NCI-H1694 (cell line): ENCODE measurements at places on chromosomes 7 and 10.
A peak's percentile ranks its signal among the peaks of the same experiment; 100 is the strongest.

GRCh38 chr7:36287371-36288241, 102.1 kb upstream of the ANLN start:
- DNase-seq, result no peak

DNA sequence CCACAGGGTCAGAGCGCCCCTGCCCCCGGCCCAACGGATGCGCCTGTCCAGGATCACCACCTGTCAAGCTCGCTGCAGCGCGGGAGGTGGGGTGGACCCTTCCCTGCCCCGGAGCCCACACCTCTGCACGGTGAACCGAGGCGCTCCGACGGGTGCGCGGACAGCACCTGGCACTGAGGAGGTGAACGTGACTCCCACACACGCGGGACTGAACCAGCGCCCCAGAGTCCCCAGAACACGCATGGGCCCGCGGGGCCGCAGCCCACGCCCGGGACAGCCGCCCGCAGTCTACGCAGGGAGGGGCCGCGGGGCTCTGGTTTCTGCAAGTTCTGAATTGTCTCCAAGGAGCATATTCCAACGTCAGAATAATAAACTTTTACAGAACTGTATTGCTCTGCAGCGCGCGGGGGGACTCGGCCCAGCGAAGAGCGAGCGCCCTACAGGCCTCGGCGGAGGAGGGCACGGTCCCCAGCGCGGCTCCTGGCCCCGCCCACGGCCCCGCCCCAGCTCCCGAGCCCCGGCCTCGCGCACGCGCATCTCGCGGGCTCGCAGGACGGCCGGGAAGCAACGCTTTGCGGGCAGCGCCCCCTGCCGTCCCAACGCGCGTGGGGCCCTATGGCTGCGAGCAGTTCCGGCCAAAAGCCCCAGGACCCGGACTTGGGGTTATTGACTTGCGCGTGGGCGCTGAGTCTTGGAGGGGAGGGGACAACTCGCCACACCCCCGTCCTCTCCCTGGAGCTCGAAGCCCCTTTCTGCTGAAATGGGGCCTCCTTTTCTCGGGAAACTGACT, 29.7 kb downstream of the OAT start:
- DNase-seq, result peak; percentile 21

DNA sequence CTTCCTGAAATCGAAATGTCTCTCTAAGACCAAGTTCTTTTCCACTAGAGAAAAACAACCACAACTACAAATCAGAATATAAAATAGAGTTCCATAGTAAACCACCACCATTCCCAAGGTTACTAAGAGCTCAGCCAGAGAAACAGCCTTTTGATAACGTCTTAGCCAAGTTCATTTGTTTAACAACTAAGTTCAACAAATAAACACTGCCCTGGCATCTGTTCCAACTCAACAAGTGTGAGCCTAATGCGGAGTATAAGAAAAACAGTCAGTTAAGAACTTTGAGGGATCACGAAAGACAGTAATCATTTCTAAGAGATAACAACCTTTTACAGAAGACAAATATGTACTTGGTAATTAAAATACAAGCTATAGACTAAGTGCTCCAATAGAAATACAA, 77.3 kb downstream of the CALD1 start:
- DNase-seq, result no peak

DNA sequence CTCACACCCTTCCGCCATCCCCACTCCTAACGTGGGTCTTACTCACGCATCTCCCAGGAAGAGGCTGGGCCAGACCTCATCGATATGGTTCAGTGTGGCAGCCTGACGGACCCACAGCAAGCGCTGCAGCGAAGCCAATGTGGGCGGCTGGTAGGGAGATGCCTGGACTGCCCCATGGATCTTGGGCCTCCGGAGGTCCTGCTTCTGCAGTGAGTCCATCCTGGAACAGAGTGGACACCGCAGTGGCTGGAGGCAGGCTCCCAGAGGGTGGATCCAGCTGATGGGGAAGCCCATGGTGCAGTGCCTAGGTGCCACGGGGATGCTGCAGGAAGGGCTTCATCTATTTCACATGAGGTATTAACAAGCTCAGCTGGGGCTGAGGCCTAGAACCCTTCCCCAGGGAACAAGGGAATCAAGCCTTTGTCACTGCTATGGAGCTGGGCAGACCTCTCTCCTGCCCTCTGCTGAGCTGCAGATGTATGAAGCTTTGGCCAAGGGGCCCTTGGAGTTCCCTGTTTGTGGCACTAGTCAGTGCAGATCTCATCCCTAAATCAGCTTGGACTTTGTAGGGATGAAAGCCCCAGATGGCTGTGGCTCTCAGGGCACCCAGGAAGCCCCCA, 13.7 kb upstream of the SAMD8 start:
- DNase-seq, result no peak

- DNase-seq, result no peak
Observed at GRCh38 chr7:115410972-115411686, 489.2 kb downstream of the MDFIC start.

GRCh38 chr10:86779220-86780017, 23.0 kb downstream of the BMPR1A start:
- DNase-seq, result no peak

GRCh38 chr7:114539575-114539974, 125.0 kb downstream of the FOXP2 start:
- peak; percentile 41 for DNase-seq

GRCh38 chr7:123398921-123399320, 135.5 kb downstream of the IQUB start:
- DNase-seq, result no peak

- DNase-seq, result no peak
Observed at GRCh38 chr7:28787106-28787505, 171.0 kb downstream of the TRIL start.

DNA sequence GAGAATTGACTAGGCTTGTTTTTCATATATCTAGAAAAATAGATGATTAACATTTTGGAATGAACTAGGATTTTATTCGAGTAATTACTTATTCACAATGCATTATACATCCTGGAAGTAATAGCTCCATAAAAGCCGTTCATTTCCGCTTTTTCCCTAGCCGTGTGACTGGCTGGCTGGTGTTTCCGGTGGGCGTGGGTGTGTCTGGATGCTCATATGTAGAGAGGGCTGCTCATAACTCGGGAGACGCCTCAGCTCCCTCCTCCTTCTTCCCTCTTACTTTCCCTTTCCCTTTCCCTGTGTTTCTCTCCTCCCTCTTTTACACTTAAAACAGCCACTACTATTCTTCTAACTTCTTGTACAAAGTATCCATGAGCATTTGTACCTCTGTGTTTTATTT, 187.7 kb upstream of the VSTM2A start:
- DNase-seq, result no peak

DNA sequence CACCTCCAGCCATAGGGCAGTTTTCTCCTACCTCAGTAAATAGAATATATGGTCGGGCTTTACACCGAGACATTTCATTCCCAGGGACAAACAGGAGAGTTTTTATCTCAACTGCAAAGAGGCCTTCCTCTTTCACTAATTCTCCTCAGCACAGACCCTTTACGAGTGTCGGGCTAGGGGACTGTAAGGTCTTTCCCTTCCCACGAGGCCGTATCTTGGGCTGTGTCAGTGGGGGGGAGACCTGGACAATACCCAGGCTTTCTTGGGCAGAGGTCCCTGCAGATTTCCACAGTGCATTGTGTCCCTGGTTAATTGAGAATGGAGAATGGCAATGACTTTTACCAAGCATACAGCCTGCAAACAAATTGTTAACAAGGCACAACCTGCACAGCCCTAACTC, 13.2 kb upstream of the ZNF488 start:
- DNase-seq, result no peak

GRCh38 chr10:13470270-13470669, 58.5 kb downstream of the BEND7 start:
- no peak for DNase-seq

DNA sequence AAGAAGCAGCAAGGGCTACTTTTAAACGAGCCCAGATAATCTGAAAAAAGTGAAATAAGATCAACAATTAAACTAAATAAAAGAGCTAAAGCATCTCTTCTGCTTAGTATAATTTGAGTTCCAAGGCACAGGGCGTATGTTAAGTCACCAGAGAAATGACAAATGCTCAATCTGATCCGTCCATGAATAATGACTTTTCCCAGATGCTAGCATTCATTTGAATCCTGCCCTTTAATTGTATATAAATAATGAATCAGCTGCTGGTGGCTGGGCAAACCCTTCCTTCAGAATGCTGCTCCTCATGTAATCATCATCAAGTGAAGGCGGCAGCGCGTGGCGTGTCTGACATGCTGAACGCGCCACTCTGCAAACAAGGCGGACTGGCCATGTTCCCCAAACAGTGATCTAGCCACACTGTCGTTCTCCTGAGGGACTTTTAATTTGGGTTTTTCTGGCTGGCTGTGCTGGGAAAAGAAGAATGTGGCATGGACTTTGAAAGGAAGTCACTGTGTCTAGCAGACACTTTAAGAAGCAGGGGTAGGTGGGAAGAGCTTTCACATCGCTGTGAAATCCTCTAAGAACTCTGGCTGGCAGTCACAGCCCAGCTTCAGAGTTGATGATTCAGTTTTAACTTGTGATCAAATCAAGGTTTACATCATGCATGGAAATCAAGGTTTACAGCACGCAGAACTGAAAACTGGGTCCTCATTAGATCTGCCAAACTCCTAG, 70.7 kb downstream of the BEND7 start:
- DNase-seq, result no peak

DNA sequence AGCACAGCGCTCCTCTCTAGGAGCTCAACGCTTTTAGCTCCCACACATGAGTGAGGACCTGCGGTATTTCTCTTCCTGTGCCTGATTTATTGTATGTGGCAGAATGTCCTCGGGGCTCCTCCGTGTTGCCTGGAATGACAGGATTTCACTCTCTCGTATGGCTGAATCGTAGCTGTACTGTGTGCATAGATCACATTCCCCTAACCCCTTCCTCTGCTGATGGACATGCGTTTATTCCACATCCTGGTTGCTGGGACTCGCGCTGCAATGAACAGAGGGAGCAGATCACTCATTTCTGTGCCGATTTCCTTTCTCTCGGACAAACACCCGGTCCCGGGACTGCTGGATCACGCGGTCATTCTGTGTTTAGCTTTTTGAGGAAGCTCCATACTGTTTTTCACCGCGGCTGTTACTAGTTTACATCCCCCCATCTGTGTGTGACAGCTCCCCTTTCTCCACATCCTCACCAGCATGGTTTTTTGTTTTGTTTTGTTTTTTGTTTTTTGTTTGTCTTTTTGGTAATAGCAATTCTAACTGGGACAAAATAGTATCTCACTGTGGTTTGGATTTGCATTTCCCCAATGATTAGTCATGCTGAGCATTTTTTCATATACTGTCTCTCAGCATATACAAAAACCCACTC, 76.3 kb downstream of the FOXL3 start:
- DNase-seq, result no peak
